ENCODE measurements at places on chromosomes 12 and 14.

GRCh38 chr14:37230551-37231194 is 32.9 kb downstream of the MIPOL1 start:
- peak; percentile 1 for DNase-seq

GRCh38 chr12:54259194-54260011 is 20.5 kb downstream of the CBX5 start:
- DNase-seq: peak; percentile 95

DNA sequence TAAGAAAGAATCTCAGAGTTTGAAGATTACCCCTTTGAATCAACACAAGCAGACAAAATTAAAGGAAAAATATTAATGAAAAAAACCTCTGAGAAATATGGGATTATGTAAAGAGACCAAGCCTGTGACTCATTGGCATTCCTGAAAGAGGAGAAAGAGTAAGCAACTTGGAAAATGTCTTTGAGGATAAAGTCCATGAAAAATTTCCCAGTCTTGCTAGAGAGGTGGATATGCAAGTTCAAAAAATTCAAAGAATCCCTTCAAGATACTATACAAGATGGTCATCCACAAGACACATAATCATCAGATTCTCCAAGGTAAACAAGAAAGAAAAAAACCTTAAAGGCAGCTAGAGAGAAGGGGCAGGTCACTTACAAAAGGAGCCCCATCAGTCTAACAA is 13.3 kb downstream of the SLCO1B1 start:
- no peak for DNase-seq

GRCh38 chr12:52284562-52285171 is 6.7 kb downstream of the KRT81 start:
- no peak for DNase-seq

GRCh38 chr12:111978545-111978944 is 34.4 kb downstream of the TMEM116 start:
- DNase-seq: no peak

GRCh38 chr14:36493761-36494160 is 26.3 kb downstream of the NKX2-1 start:
- no peak for DNase-seq

DNA sequence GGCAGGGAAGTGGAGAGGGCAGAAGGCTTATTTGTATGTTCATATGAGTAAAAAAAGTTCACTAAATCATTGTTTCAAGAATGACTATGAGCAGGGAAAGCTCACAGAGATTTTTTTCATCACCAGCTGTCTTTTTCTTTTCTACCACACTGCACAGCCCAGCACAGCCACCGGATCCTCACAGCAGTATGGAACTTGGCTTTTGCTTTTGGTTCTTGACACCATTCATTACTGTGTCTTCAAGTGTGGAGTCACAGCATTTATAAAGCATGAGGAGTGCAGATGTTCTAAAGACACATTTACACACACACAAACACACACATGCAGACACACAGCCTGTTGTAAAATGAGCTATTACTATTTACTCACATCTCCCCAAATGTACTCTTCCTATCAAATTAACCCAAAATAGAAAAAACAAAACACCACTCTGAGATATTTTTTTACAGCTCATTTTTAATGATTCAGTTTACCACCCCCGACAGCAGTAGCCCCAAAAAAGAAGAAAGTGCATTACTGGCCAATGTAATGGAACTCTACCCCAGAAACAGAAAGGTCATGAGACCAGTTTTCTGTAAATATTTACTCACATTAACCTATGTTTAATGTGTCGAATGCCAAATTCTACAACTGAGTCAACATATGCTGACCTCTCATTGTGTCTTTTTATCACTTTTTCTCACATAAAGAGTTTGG is 60.5 kb downstream of the BTG1 start:
- no peak for DNase-seq

GRCh38 chr14:52412426-52412825 is 98.3 kb downstream of the PTGER2 start:
- DNase-seq: no peak

GRCh38 chr14:92340931-92341330 is 18.0 kb downstream of the SLC24A4 start:
- no peak for DNase-seq

- no peak for DNase-seq
Measured at GRCh38 chr14:80988735-80989429, 33.5 kb downstream of the TSHR start.

- no peak for DNase-seq
Measured at GRCh38 chr12:112907415-112908157, 824 bp downstream of the OAS1 start.

- DNase-seq: peak; percentile 83
Measured at GRCh38 chr14:44112774-44113460, 394.2 kb downstream of the FSCB start.

DNA sequence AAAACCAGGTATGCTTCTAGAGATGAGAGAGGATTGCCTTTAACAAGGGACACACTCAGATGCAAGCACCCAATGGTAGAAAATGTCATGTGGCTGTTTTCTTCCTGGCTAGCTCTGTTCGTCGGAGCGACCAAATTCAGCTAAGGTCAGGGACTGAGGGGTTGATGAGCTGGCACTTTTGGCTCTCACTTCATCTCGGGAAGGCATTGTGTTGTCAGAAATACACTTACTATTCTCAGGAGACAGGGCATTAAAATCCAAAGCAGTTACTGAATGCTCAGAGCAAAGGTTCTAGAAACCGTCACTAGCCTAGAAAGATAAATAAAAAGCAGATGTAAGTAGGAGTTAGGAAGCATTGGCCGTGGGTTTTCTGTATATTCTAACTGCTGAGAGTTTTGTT is 275.7 kb upstream of the SSTR1 start:
- no peak for DNase-seq

DNA sequence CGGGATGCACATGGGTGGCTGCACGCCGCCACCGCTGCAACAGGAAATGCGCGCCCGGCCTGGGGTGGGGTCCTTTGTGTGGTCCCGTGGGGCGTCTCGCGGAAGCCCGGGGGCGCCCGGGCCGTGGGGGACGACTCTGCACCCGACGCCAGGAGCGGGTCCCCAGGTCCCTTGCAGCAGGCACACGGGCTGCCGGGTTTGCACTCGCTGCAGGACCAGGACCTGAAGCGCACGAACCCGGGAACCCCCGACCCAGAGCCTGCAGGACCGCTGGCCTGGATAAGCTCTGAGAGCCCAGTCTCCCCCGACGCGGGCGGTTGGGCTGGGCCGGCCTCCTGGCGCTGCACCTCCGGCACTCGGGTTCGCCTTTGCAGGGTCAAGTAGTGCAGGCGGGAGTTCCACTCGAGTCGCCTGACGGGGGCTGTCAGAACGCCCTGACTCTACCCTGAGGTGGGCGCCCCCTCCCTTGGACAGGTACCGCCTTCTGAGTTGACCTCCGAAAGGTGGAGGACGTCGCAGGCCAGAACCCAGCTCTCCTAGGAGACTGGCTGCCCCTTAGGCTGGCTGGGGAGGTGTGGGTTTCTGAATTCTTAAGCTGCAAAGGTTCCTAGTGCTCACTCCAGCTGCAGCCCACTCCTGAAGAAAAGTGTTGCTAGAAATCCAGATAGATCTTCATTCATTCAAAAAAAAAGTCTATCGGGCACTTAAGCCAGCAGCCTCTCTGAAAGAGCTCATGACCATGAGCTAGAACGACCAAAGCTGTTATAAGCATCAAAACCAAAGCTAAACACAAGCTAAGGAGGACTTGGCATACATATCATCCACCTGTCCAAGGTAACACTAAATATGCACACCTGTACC is 68.0 kb downstream of the RNF34 start:
- no peak for DNase-seq
